ENCODE measurements at places on chromosomes 2 and 18.

GRCh38 chr2:119929537-119929936 lies 83.3 kb upstream of the EPB41L5 start:
- no peak for DNase-seq

GRCh38 chr2:201779901-201780673 lies 646 bp downstream of the ALS2 start:
- DNase-seq = no peak

DNA sequence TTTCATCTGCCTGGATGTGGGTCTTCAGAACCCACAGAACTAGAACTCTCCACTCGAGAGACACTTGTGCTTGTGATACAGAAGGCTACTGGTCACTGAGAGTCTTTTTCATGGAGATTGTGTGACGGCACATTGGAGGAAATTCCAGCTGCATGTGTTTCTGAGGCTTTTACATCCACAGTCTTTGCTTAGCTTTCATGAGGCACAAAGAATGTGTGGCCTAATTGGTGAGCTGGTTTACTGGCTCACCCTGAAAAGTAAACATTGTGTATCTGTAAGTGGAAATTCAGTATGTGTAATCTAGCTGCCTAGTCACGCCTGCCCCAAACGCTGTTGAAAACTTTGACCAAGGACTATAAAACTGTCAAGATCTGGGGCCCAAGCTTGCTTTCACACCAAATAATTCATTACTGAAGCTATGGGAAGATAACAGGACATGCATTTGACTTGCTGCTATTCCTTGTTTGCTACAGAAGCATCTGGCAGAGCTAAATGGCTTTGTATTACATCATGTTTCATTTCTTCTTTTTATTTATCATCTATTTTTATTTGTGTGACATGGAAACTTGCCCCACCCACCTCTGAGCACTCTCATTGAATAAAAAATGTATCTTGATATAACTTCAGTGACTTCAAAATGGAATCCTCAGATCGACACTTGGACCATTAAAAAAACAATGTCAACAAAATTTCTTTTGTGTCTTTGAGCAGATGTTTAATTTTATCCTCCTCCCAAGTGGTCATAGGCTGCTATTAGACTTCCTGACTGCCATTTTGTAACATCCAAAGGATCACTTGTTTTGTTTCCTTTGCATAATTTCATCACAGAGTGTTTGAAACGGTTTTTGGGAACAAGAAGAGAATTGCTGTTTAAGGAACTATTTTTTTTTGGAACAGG lies 80.2 kb downstream of the EFEMP1 start:
- peak; percentile 21 for DNase-seq

DNA sequence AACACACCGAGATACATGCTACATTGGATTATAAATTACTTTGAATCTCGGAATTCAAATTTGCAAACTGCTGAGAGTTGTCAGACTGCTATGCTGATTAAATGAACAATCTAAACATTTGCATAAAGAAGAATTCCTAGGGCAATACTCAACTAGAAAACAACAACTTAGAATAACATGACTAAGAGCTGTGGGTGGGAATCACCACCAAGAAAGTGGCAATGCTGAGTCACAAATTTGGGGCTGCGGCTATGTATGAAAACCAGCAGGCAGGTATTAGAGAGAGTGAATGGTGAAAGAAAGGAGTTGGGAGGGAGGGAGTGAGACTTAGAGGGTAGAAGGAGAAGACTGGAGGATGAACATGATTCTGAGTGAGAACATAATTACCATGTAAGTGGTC lies 559.5 kb downstream of the PIK3C3 start:
- DNase-seq = no peak

DNA sequence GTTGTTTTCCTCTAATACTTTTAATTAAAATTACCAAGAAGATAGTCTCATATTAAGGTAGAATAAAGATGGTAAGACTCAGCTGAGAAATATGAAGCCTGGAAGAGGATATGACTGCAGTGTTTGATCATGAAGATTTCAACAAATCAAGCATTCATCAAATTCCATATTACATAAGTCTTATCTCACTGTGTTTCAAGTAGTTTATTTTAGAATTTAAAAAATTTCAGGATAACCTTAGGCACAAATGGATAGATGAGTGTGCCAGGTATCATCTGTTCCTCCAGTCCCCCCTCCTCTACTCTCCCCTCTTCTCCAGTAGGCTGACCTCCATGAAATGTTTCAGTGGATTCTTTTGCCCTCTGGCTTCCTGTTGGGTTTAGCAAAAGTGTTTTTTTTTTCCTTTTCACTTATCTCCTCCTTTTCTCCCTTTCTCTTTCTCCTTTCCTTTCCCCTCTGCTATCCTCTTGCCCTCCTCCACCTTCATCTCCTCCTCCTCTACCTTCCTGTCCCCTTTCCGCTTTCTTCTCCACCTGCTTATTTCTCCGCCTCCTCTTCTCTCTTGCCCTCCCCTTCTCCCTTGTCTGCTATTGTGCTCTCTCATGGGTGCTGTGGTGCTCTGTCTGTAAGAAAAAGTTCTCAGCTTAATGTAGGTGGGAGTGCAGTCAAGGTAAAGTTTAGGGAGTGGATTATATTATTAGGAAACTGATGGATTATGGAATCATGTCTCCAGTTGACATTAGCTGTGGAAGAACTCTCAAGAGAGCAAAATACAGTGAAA lies 72.8 kb downstream of the ABI2 start:
- DNase-seq = no peak

GRCh38 chr2:111202266-111203040 lies 81.7 kb downstream of the BCL2L11 start:
- DNase-seq = no peak

- DNase-seq = no peak
These were observed 9.1 kb upstream of the COL3A1 start for GRCh38 chr2:188964976-188965546.

DNA sequence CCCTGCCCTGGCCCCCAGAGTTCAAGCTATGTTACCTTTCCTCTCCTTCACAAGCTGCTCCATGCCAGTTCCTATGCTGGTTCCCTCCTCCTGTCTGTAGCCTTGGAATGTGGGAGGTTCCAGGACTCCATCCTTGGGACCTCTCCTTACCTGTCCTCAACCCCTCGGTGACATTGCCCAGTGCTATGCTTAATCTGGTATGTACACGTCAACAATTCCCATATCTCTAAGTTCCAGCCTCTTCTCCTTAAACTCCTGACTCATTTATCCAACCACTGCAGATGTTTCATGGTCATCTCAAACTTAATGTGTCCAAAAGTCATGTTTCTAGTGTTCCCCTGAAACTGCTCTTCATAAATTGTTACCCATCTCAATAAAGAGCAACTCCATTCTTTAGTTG lies 160.8 kb downstream of the TNS1 start:
- no peak for DNase-seq

GRCh38 chr2:102424754-102425153 lies 1.8 kb downstream of the IL18RAP start:
- DNase-seq = no peak

DNA sequence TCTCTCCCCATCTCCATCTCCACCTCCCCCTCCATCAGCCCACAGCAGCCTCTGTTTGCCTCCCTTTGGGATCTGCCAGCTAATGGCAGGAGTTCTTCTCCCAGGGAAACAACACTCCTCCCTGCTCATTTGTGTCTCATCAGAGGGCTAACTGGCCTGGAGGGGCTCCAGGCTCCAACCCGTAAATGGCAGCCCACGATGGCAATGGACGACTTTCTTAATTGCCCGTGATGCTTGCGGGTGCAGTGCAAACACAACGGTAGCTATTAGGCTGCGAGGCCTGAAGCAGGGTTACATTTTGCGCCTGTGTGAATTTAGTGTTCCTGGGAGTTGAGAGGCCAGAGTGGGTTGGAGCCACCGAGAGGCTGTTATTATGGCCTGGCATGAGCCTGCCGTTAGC lies 285.1 kb downstream of the TNS1 start:
- no peak for DNase-seq

DNA sequence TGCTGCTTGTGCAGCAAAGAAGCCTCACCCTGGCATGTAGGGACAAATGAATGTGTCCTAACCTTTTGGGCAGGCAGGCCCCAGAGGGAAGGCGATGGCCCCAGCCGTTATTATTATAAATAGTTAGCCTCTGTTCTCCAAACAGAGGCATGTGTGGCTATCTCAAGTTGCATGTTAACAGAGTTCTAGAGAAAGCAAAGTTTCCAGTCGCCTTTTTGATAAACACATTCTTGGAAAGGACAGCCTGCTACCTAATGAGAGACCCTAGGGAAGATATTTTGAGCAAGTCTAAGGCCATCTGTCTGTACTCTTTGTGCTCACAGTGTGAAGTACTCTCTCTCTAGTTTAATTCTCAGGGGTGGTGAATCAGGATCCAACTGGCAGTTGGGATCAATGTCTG lies 97.4 kb upstream of the FHL2 start:
- no peak for DNase-seq

DNA sequence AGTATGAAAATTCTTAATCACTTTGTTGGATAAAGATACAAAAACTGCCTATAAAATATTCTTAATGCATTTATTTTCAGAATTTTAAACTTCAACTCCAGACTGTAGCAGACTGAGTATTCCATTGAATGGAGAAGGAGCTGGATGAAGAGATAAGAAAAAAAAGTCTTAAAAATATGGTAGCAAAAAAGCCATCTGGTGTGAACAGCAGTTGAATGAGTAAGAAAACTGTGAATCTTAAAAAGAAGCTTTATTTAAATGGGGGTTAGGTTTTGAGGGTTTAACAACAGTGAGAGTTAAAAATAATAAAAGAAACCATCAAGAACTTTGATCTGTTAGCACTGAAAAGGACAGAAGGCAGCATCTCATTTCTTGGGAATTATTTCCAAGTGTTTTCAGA lies 91.5 kb downstream of the KCNH7 start:
- no peak for DNase-seq

- DNase-seq = no peak
These were observed 2.8 kb downstream of the TMEM150A start for GRCh38 chr2:85599468-85600234.

DNA sequence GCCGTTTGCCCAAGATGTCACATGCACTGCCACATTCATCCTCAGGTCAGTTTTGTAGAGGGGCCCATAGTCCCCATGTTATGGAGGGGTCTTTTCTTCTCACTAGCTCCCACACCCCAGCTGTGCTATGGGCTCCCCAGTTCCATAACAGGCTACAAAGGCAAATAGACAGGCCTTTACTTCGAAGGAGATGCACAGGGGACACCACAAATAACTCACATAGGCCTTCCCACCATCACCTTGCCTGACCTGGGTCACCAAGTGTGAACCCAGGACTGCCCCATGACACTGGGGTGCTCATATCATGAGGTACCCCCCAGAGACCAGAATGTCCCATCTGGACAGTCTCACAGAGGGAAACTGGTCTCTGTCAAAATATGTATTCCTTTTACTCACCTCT lies 15.0 kb upstream of the INO80C start:
- no peak for DNase-seq

DNA sequence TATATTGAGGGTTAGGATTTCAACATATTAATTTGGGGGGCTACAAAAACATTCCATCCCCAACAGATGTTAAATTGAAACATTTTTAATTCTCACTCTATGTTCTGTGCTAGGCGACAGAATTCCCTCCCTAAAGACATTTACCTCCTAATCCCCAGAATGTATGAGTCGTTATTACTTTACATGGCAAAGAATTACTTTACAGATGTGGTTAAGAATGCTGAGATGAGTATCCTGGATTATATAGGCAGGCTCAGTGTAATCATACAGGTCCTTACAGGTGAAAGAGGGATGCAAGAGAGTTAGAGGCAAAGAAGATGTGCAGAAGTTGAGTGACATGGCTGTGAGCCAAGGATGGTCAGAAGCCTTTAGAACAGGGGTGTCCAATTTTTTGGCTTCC lies 974.1 kb upstream of the ACVR2A start:
- DNase-seq = no peak

GRCh38 chr2:202152104-202152715 lies 79.2 kb downstream of the KIAA2012 start:
- DNase-seq = no peak

- DNase-seq = no peak
These were observed 259.9 kb upstream of the MYT1L start for GRCh38 chr2:2590841-2591541.

GRCh38 chr2:80255918-80256781 lies 48.4 kb downstream of the LRRTM1 start:
- DNase-seq = no peak

- no peak for DNase-seq
These were observed 139.8 kb downstream of the OLA1 start for GRCh38 chr2:174108579-174108978.

- DNase-seq = no peak
These were observed 268.6 kb downstream of the EIPR1 start for GRCh38 chr2:3108710-3109702.

DNA sequence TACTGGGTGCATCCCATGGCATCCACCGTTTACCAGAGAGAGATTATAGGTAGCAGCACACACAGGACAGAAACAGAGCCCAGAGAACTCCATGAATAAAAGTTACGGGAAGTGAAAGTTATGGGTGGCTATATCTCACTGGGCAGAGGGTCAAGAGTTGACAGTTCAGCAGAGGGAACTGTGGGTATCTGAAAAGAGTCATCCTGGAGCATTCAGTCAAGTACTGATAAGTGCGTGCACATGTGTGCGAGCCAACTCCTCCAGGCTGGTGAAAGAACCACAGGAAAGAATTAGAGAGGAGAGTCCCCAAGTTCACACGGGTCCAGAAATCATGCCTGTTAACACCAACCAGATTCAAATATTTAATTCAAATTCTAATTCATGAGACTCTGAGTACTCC lies 1588.2 kb downstream of the LRP1B start:
- no peak for DNase-seq

GRCh38 chr2:938181-939005 lies 12.3 kb upstream of the SNTG2 start:
- DNase-seq = no peak

DNA sequence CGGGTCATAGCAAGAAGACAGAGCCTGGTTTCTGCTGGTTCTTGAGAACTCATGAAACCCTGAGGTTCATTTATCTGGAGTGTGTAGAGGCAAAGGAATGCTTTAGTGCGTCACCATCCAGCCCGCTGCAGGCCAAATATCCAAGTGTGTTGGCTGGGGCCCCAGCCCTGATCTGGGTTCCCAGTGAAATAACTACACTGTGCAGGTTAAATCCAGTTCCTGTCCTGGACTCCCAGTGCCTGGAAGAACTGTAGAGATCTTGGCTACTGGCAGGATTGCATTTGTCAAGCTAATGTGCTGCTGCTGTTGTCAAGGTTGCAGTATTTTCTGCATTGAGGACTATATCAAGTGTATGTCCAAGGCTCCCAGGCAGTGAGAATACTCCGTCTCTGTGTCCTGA lies 89.9 kb downstream of the MAPK4 start:
- DNase-seq = no peak

- no peak for DNase-seq
These were observed 39.8 kb upstream of the TMEM163 start for GRCh38 chr2:134758633-134759032.

DNA sequence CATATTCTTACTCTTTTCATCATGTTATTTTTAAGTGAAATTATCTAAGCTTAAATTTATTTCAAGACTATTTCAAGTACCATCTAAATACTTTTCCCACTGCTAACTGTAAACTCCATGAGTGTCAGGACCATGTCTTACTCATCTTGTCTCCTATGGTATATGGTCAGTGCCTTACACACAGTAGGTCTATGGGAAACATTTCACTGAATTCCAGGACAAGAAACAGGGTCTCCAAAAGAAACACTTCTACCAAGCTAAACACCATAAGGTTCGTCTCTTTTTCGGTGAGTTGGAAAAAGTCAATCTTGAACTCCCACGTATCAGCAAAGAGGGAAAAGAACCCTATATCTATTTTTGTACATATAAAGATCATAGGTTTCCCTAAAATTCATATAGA lies 6.5 kb downstream of the SUCLG1 start:
- no peak for DNase-seq

GRCh38 chr18:13658436-13659204 lies 67.7 kb downstream of the FAM210A start:
- DNase-seq = no peak

All from NCI-H1417 treated with DMSO at 0.1 percent for 48 hours (cell line).